ENCODE measurements at places on chromosomes 16 and 17. TPM values are rescaled to one million over a fixed set of nuclear protein-coding genes. Genes with fewer than 3 reads are reported as not detected.

Gene CA7
- not detected for total RNA-seq

- no peak for DNase-seq
Observed at GRCh38 chr16:52251495-52251894, 295.4 kb downstream of the TOX3 start.

- peak; percentile 77 for DNase-seq
Observed at GRCh38 chr17:9427465-9428315, 147.9 kb downstream of the STX8 start.

- DNase-seq = no peak
Observed at GRCh38 chr16:27515874-27516353, 33.8 kb downstream of the GTF3C1 start.

Gene TANC2
- total RNA-seq = 21.8 TPM

DNA sequence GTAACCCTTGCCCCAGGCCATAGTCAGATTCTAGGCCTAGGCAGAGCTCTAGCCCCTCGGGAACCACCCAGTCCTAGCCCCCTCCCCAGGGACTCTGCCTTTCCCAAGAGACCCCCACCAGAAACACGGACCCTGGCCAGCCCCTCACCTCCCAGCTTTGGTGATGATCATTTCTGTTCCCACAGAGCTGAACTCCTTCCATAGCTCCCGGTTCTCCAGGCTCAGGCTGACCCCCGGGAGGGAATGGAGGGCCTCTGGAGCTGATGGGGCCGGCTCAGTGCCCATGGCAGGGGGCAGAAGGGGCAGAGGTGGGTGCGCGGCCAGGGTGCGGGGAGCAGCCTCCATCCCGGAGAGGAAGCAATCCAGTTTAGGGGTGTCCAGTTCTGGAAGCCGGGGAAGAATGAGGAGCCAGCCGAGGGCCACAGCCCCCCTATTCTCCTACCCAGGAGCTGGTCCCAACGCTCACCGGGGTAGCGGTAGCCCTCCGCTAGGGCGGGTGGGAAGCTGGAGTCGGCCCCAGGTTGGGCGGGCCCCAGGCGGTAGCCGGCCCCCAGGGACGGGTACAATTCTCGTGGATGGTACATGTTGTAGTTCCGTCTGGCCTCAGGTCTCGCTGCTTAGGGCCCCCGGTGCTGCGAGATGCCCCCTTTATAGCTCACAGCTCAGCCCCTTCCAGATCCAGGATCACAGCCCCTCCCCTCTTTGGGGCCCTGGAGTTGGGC lies 953 bp downstream of the TBX6 start:
- DNase-seq = no peak

GRCh38 chr17:80877729-80878303 lies 113.8 kb upstream of the CHMP6 start:
- DNase-seq = no peak

DNA sequence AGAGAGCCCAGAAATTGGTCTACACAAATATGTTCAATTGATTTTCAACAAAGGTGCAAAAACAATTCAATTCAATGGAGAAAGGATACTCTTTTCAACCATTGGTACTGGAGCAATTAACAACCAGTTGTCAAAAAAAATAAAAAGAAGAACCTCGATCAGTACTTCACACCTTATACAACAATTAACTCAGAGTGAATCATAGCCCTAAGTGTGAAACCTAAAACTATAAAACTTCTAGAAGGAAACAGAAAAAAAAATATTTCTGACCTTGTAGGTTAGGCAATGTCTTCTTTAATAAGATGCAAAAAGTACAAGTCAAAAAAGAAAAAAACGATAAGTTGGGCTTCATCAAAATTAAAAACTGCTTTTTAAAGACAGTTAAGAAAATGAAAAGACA lies 56.1 kb upstream of the CHMP6 start:
- DNase-seq = no peak

- no peak for DNase-seq
Observed at GRCh38 chr16:61131447-61131846, 904.8 kb downstream of the CDH8 start.

DNA sequence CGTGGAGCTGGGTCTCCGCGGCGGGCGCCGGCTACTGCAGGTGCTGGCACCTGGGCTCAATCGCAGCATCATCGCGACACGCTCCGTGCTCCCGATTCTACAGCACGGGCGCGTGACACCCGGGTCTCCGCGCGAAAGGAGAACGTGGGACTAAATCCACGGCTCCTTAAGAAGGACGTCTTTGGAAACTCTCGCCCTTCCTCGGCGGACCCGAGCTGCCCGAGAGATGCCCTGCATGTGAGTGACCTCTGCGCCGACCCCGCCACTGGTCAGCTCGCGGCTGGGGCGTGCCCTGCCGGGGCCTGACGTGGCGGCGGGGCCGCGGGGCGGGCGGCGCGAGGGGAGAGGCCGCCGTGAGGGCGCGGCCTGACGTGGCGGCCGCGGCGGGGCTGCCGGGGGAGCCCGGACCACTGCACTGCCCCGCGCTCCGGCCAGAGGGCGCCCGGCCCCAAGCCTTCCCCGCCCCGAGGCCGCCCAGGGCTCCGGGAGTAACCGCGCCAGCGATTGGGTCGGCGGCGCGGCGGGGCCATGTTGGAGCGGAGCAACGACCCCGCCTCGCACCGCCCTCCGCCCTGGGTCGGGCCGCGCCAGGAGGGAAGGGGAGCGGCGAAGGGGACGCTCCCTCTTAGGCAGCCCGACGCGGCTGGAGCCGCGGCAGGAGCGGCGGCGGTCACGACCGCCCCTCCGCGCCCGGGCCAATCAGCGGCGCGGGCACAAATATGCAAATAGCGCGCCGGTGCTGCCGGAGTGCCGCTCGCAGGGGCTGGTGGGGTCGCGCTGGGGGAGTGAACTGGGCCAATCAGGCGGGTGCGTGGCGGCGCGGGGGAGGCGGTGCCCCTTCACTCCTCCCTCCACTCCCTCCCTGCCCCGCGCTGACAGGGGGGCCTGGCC lies 75.6 kb downstream of the CHD9 start:
- peak; percentile 97 for DNase-seq

DNA sequence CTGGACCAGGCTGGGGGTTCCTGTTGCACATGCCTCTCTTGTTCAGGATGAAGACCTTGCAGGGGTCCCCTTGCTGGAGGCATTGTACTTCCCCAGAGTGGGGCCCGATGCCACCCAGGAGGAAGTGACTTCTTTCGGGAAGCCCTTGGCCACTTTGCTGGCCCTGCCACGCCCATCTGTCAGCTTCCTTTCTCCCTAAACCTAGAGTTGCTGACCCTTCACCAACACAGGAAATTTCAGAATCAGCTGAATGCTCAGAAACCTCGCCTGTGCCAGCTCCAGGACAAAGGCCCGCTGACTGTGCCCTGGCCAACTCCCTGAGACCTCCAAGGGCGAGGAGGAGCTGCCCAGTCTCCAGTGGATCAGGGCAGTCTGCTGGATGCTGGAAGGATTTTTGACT lies 26.7 kb downstream of the WNT9B start:
- DNase-seq = peak; percentile 84

Gene UTS2R
- total RNA-seq = 0.51 TPM

- DNase-seq = no peak
Observed at GRCh38 chr16:81696961-81697615, 82.0 kb upstream of the PLCG2 start.

DNA sequence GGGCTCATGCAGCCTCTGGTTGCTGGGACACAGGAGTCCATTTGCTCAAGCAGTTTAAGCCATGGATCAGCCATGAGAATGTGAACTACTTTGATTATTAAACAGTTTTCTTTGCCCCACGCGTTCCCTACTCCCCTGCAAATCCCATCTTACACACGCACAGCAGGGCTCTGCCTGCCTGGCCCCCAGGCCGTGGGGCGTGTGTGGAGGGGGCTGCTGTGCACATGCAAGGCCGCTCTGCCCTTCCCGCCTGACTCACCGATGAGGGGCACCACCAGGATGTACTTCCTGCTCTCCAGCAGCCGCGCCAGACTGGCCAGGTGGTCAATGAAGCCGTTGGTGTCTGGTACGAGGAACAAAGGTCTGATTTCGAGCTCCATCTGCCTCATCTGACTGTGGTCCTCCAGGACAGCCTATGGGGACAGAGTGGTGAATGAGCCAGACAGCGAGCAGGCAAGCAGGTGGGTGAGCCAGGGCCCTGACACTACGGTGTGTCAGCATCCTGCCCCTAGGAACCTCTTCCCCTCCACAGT lies 13.7 kb downstream of the HIC1 start:
- no peak for DNase-seq

DNA sequence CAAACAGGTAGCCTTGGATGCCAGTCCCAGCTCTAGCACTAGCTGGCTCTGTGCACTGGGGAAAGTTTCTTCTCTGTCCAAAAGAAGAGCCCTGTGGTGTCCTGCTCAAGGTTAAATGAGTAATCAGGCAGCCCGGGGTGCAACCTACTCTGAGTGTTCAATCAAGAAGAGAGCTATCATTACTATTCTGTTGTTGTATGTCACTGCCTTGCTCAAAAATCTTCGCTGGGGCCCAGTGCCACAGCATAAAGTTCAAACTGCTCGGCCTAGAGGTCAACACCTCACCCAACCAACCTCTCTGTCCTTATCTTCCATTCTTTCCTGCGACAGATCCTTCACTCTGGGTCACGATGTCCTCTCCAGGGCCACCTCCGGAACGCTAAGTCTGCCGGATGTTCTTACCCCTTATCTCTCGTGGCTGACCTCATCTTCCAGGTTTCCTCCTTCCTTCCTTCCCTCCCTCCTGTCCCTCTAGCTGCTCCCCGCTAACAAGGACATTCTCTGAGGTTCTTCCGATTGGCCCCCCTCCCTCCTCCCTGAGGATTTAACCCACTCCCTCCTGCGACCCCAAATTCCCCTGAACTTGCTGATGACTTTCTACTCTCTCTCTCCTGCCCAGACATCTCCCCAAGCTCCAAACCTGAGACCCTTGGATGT lies 4.4 kb downstream of the FDXR start:
- DNase-seq = no peak

Gene TBC1D3E
- total RNA-seq = not detected

- DNase-seq = no peak
Observed at GRCh38 chr17:70276906-70277305, 107.6 kb downstream of the KCNJ2 start.

Measured in cardiac septum (tissue), 1 donor.